CD14-positive monocyte (primary cell): ENCODE measurements at places on chromosomes 3 and 15. TPM values are rescaled to one million over a fixed set of nuclear protein-coding genes. Genes with fewer than 3 reads are reported as not detected.

DNA sequence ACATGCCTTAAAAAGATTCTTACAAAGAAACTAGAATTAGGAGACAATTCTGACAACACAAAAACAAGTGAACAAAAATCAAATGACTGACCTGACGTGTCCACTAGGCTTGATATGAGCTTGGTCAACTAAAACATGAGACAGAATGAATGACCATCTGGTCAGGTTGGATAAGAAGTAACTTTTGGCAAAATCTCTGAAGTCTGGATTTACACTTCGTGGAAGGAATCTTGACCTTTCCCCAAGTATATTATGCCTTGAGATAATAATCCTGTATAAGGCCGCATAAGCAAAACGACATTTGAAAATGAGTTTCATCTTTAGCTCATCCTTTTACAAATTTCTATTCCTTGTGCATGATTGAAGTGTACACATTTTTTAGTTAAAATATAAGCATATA is 1.1 kb upstream of the TF start:
- H3K27ac ChIP-seq = no peak overlapping the region
- H3K4me3 ChIP-seq = no peak overlapping the region
- H3K36me3 ChIP-seq = no peaks in the 10 kb centered on the region
- no peak for DNase-seq
- no peaks in the 10 kb centered on the region for H3K4me1 ChIP-seq

DNA sequence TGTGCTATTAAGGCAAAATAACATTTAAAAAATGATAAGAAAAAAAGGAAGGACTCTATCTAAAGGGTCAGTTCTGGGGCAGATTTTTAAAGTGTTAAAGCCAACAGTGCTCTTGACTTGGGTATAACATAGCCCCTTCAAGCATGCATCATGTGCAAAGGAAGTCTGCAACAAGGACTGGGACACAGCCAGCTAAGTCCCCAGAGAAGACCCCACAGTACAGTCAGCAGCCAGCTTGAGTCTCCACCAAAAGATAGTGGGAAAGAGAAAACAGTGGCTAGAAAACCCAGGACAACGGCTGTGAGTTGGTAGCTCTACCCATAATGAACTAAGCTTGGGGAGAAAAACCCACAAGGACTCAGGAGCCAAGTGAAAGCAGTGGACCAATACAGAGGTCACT is 86.4 kb upstream of the DCLK3 start:
- no peaks in the 10 kb centered on the region for H3K4me1 ChIP-seq
- peaks cover 13% of the 10 kb centered on the region for H3K36me3 ChIP-seq
- no peak for DNase-seq
- H3K27me3 ChIP-seq = no peaks in the 10 kb centered on the region

DNA sequence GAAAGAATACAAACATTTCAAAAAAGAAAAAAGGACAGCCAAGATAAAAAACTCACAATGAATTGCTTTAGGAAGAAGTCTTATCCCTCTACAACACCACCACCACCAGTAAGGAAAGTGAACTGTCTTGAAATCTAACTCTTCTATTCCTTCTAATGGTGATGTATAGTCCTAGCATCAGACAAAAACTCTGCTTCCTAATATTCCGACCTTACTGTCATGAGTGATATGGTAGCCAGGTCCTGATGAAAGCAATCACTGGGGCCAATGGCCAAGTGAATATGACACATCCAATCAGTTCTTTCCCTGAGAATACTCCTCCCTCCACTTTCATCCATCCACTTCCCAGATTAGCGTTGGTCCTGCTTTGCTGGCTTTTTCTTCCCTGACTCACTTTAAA is 14.8 kb downstream of the GK5 start:
- DNase-seq = no peak
- no peaks in the 10 kb centered on the region for H3K27me3 ChIP-seq
- peaks cover 60% of the 10 kb centered on the region for H3K36me3 ChIP-seq
- H3K4me3 ChIP-seq = no peak overlapping the region

GRCh38 chr3:49665822-49666519 is 8.2 kb upstream of the APEH start:
- H3K4me3 ChIP-seq = no peak overlapping the region
- no peaks in the 10 kb centered on the region for H3K36me3 ChIP-seq
- H3K4me1 ChIP-seq = no peaks in the 10 kb centered on the region
- no peaks in the 10 kb centered on the region for H3K27me3 ChIP-seq
- no peak for DNase-seq
- H3K27ac ChIP-seq = no peak overlapping the region

DNA sequence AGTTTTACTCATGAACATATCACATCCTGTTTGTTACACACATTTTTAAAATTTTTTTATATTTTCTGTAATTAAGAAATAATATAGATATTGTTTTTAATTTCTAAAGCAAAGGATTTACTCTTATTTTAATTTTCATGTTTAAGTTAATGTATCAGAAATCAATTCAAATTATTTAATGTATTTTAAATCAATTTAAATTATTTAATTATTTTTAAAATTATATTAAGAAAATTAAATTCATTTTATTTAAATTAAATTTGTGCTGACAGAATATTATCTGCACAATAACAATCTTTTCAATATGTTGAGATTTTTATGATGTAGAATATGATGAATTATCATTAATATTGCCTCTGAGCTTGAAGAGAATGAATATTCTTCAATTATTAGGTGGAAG is 681.2 kb upstream of the ALCAM start:
- DNase-seq = no peak
- H3K36me3 ChIP-seq = no peaks in the 10 kb centered on the region
- no peaks in the 10 kb centered on the region for H3K4me1 ChIP-seq

GRCh38 chr15:51737522-51738305 is at the start of gene LYSMD2:
Gene LYSMD2 (minus strand): TSS chr15:51737655. CDS start chr15:51737622, 33 bp downstream.
- peaks cover 40% of the 10 kb centered on the region for H3K4me1 ChIP-seq
- H3K27me3 ChIP-seq = no peaks in the 10 kb centered on the region
- H3K27ac ChIP-seq = peak within 1 kb of the TSS; percentile 73
- peak within 1 kb of the TSS; percentile 88 for H3K4me3 ChIP-seq
- H3K36me3 ChIP-seq = no peaks in the 10 kb centered on the region
- DNase-seq = peak; percentile 52

- H3K4me1 ChIP-seq = no peaks in the 10 kb centered on the region
- H3K27ac ChIP-seq = no peak overlapping the region
- H3K27me3 ChIP-seq = no peaks in the 10 kb centered on the region
- H3K4me3 ChIP-seq = no peak overlapping the region
Measured at GRCh38 chr15:65263313-65263712, 23.4 kb downstream of the PARP16 start.

DNA sequence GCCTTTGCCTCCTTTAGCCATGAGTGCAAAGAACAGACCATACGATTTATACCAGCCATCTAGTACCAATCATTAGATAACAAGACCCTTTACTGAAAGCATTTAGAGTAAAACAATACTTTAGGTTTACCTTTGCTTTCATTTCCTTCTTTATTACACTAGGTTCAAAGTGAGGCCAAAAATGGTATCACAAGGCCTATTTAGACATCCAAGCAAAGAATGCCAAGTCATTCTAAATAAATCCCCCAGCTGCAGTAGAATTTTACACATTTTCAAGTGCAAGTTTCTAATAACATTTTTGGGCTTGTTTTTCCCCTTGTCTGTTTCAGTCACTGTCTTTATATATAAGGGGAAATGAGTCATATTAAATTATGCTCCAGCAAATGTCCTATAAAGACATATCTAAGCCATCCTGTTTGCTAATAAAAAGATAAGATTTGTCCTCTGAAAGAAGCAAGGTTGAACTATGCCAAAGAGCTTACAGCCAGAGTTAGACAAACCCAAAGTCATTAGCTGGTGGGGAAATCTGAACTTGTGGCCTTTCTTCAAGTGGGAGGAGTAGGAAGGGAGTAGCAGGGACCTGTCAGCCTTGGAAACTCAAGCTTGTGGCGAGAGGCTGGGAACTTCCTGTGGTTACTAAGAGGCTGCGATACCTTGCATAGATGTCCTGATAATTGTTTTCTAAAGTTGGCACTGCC is 232.7 kb downstream of the MECOM start:
- H3K27ac ChIP-seq = no peak overlapping the region
- no peaks in the 10 kb centered on the region for H3K36me3 ChIP-seq
- no peak overlapping the region for H3K4me3 ChIP-seq
- H3K27me3 ChIP-seq = no peaks in the 10 kb centered on the region

- no peak overlapping the region for H3K4me3 ChIP-seq
- H3K4me1 ChIP-seq = no peaks in the 10 kb centered on the region
- DNase-seq = no peak
- H3K27ac ChIP-seq = no peak overlapping the region
- no peaks in the 10 kb centered on the region for H3K36me3 ChIP-seq
Measured at GRCh38 chr3:127234778-127235177, 41.8 kb downstream of the PRR23E start.

GRCh38 chr3:9316881-9317361 is 45.9 kb upstream of the THUMPD3 start:
- H3K27ac ChIP-seq = no peak overlapping the region
- peaks cover 2% of the 10 kb centered on the region for H3K27me3 ChIP-seq
- DNase-seq = no peak
- H3K4me3 ChIP-seq = no peak overlapping the region
- no peaks in the 10 kb centered on the region for H3K36me3 ChIP-seq
- H3K4me1 ChIP-seq = no peaks in the 10 kb centered on the region

- no peaks in the 10 kb centered on the region for H3K36me3 ChIP-seq
- no peak overlapping the region for H3K27ac ChIP-seq
- no peak overlapping the region for H3K4me3 ChIP-seq
Measured at GRCh38 chr3:19348941-19349564, 200.7 kb downstream of the KCNH8 start.

DNA sequence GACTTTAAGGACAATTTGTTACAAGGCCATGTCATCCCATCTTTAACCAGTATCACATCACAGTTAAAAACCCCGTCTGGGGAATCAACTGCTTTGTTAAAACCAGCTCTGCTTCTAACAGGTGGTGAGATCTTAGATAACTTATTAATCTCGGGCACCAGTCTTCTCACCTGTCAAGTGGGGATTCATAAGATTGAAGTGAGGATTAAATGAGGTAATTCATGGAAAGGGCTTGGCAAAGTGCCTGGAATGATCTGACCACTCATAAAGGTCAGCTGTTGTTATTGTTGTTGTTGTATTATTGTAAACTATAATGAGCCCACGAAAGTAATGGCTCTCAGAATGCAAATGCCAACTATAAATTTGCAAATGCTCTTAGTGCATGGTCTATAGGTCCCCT is 30.1 kb upstream of the SLC24A5 start:
- H3K27me3 ChIP-seq = no peaks in the 10 kb centered on the region
- no peak overlapping the region for H3K27ac ChIP-seq
- DNase-seq = no peak
- H3K36me3 ChIP-seq = no peaks in the 10 kb centered on the region

GRCh38 chr3:116045314-116045713 is 400.0 kb downstream of the LSAMP start:
- H3K36me3 ChIP-seq = no peaks in the 10 kb centered on the region
- DNase-seq = no peak
- no peak overlapping the region for H3K4me3 ChIP-seq
- peaks cover 2% of the 10 kb centered on the region for H3K4me1 ChIP-seq
- H3K27me3 ChIP-seq = no peaks in the 10 kb centered on the region

DNA sequence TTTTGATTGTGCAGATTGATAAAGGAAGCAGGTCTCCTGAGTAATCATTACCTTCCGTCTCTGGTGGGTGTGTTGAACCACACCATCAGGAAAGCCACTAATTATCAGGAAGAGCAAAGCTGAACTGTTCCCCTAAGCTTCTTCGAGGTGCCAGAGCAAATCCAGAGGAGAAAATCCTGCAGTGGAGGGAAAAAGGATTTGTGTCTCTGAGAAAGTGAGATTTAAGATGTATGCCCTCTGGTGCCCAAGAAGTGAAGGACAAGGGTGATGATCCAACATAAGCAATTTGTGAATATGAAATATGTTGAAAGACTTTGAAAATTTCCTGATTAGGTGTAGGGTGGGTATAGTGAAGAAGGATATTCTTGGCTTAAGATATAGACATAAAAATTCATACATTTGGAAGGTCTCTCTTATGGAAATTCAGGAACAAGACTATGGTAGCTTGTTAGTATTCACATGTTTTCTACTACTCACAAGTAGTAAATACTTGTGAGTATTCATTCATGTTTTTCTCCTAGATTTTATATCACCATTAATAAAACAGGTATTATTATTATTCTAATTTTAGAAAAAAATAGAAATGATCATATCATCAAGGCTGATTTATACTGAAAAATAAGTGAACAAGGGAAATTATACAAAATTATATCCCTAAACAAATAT is 34.8 kb downstream of the COMMD2 start:
- no peaks in the 10 kb centered on the region for H3K4me1 ChIP-seq
- no peaks in the 10 kb centered on the region for H3K36me3 ChIP-seq
- peak; percentile 10 for DNase-seq
- H3K4me3 ChIP-seq = no peak overlapping the region
- no peak overlapping the region for H3K27ac ChIP-seq

DNA sequence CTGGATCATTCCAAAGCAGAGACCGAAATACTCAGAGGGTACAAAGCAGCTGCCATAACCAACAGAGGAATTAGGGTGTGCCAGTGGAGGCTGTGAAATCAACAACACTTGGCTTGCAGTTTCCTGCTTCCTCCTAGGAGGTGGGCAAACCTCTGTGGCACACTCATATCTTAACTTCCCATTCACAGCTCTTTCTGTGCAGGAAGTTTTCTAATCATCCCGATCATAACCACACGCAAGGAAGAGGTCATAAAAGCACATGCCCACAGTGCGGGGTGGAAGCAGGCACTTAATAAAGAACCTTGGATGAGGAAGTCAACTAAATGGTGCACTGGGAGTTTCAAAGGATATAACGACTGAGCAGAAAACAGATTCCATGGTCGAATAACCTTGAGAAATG is 5.1 kb downstream of the SCAMP2 start:
- peaks cover 68% of the 10 kb centered on the region for H3K4me1 ChIP-seq
- no peaks in the 10 kb centered on the region for H3K27me3 ChIP-seq
- H3K4me3 ChIP-seq = peak overlapping the region; percentile 3

- no peak for DNase-seq
- no peak overlapping the region for H3K4me3 ChIP-seq
- H3K27me3 ChIP-seq = no peaks in the 10 kb centered on the region
- no peak overlapping the region for H3K27ac ChIP-seq
- H3K36me3 ChIP-seq = no peaks in the 10 kb centered on the region
Measured at GRCh38 chr3:57038466-57039164, 21.8 kb upstream of the SPATA12 start.

- H3K36me3 ChIP-seq = no peaks in the 10 kb centered on the region
- no peaks in the 10 kb centered on the region for H3K4me1 ChIP-seq
- H3K4me3 ChIP-seq = no peak overlapping the region
- H3K27me3 ChIP-seq = no peaks in the 10 kb centered on the region
Measured at GRCh38 chr3:30729936-30730335, 123.5 kb downstream of the TGFBR2 start.

- no peak for DNase-seq
- peaks cover 84% of the 10 kb centered on the region for H3K27me3 ChIP-seq
- no peak overlapping the region for H3K27ac ChIP-seq
- H3K36me3 ChIP-seq = no peaks in the 10 kb centered on the region
- peaks cover 41% of the 10 kb centered on the region for H3K4me1 ChIP-seq
- H3K4me3 ChIP-seq = no peak overlapping the region
Measured at GRCh38 chr3:71902258-71903111, 117.5 kb upstream of the PROK2 start.

The SKOR1 gene
- polyA plus RNA-seq = 0.23 and 0.32 TPM in 2 replicates

The BMF gene
- 5.6 TPM for polyA plus RNA-seq

The DNASE1L3 gene
- not detected for polyA plus RNA-seq

The NFKBIZ gene
- 71.0 TPM for polyA plus RNA-seq

The BLM gene
- 0.69 TPM for polyA plus RNA-seq

The VILL gene
- 4.4 TPM for polyA plus RNA-seq

The CHRM5 gene
- polyA plus RNA-seq = not detected
